ENCODE measurements at places on chromosomes 5 and 9.
A peak's percentile ranks its signal among the peaks of the same experiment; 100 is the strongest.

DNA sequence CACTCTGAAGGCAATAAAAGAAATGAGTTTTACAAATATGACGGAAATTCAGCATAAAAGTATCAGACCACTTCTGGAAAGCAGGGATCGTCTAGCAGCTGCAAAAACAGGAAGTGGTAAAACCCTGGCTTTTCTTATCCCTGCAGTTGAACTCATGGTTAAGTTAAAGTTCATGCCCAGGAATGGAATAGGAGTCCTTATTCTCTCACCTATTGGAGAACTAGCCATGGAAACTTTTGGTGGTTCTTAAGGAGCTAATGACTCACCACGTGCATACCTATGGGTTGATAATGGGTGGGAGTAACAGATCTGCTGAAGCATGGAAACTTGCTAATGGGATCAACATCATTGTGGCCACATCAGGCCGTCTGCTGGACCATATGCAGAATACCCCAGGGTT lies 93.5 kb upstream of the RGMB start:
- DNase-seq: no peak

GRCh38 chr9:32350682-32351081 lies 33.8 kb upstream of the ACO1 start:
- peak; percentile 46 for DNase-seq

- no peak for DNase-seq
Observed at GRCh38 chr5:109855056-109855455, 165.3 kb downstream of the MAN2A1 start.

DNA sequence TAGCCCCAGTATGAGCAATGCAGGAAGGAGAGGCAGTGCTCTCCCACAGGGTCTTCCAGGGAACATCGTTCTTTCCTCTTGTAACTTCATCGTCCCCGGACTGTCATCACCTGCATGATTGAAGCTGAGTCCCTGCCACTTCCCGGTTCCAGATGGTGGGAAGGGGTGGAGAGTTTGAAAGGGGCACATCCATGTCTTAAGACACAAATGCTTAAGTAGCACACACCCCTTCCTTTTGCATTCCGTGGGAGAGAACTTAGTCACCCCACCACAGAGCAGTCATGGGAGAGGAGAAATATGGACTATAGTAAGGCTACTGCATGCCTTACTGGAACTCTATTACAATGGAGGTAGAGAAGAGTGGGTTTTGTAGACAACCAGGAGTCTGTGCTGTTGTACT lies 165.3 kb upstream of the GAS1 start:
- DNase-seq: no peak
